ENCODE measurements at places on chromosomes 3 and 15. TPM values are rescaled to one million over a fixed set of nuclear protein-coding genes. Genes with fewer than 3 reads are reported as not detected.

Gene GUCA1C
- total RNA-seq = not detected

Gene ARRDC4
- 2.5 TPM for total RNA-seq

Gene MLF1
- total RNA-seq = 1.9 TPM

DNA sequence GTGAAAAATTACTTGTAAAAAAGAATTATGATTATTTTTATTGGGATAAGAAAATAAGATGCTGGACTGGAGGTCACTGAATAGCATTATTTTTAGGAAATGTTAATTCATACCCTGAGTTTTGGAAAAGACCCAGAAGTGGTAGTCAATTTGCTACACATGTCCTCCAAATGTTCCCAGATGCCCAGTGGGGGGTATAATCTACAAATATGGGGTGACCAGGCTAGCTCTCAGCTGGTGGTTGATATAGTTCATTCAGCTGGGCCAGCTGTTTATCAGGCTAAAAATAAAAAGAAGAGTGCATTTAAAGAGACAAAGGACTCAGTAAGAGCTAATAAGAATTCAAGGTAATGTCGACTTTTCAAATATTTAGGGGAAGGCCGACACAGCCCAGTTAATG lies 402.0 kb upstream of the GOLIM4 start:
- no peaks in the 10 kb centered on the region for H3K27me3 ChIP-seq
- H3K4me3 ChIP-seq = no peak overlapping the region
- no peak for DNase-seq
- no peak overlapping the region for H3K27ac ChIP-seq
- no peaks in the 10 kb centered on the region for H3K36me3 ChIP-seq
- no peaks in the 10 kb centered on the region for H3K4me1 ChIP-seq

Gene SAXO2
- 1.5 TPM for total RNA-seq

- no peak overlapping the region for H3K27ac ChIP-seq
- DNase-seq = no peak
- H3K36me3 ChIP-seq = no peaks in the 10 kb centered on the region
- H3K27me3 ChIP-seq = no peaks in the 10 kb centered on the region
- H3K4me3 ChIP-seq = no peak overlapping the region
These were observed 96.4 kb upstream of the SLCO2A1 start for GRCh38 chr3:134126153-134126552.

- DNase-seq = no peak
- H3K27me3 ChIP-seq = no peaks in the 10 kb centered on the region
- no peak overlapping the region for H3K4me3 ChIP-seq
- H3K4me1 ChIP-seq = peaks cover 25% of the 10 kb centered on the region
- H3K27ac ChIP-seq = no peak overlapping the region
- no peaks in the 10 kb centered on the region for H3K36me3 ChIP-seq
These were observed 106.6 kb upstream of the SLC6A6 start for GRCh38 chr3:14295801-14296200.

DNA sequence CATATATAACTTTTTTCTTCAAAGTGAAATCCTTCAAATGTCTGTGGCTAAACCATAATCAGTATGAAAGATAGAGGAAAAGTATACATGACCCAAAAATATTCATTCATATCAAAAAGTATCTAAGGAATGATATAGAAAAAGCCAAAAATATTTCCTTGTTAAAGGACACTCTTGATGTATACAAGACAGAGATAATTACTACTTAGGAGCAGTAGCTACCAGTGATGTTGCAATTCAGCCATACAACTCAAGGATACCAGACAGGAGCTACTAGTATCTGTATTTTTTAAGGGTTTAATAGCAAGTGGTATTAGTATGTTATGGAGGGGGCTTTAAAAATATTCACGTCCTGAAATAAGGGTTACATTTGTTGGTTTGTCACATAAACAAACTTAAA lies 37.0 kb downstream of the FBXL22 start:
- no peak overlapping the region for H3K27ac ChIP-seq
- H3K27me3 ChIP-seq = no peaks in the 10 kb centered on the region
- no peak overlapping the region for H3K4me3 ChIP-seq
- no peaks in the 10 kb centered on the region for H3K4me1 ChIP-seq

DNA sequence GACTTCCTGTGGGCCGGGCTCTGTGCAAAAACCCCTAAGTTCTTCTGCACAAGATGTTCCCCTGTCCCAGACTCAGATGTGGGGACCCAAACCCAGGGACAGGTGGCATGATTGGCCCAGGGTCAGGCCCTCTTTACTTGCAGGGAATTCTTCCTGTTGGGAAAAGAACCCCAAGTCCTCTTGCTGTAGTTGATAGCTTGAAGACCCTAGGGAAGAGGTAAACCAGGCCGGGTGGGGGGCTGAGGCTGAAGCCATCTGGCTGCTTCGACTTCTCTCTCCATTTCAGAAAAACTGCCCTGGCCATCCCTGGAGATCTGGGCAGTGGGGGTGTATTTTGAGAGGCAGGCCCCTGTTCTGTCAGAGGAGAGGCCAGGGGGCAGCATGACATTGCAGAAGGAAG lies 23.5 kb downstream of the SSUH2 start:
- H3K4me3 ChIP-seq = no peak overlapping the region
- no peak overlapping the region for H3K27ac ChIP-seq
- H3K4me1 ChIP-seq = 0 out of 2 replicates have a peak, but pooled peaks cover 4% of the 10 kb centered on the region

GRCh38 chr3:159555205-159555604 lies 433.4 kb upstream of the IL12A start:
- no peaks in the 10 kb centered on the region for H3K36me3 ChIP-seq
- H3K27me3 ChIP-seq = no peaks in the 10 kb centered on the region
- no peak overlapping the region for H3K27ac ChIP-seq
- no peaks in the 10 kb centered on the region for H3K4me1 ChIP-seq

GRCh38 chr3:171636666-171637065 lies 173.6 kb downstream of the PLD1 start:
- H3K4me3 ChIP-seq = no peak overlapping the region
- peaks cover 40% of the 10 kb centered on the region for H3K36me3 ChIP-seq
- H3K27ac ChIP-seq = no peak overlapping the region
- no peak for DNase-seq
- H3K27me3 ChIP-seq = no peaks in the 10 kb centered on the region

Gene NDUFAF3
- total RNA-seq = 51.9 TPM

Gene PPP1R14D
- 0.53 TPM for total RNA-seq

DNA sequence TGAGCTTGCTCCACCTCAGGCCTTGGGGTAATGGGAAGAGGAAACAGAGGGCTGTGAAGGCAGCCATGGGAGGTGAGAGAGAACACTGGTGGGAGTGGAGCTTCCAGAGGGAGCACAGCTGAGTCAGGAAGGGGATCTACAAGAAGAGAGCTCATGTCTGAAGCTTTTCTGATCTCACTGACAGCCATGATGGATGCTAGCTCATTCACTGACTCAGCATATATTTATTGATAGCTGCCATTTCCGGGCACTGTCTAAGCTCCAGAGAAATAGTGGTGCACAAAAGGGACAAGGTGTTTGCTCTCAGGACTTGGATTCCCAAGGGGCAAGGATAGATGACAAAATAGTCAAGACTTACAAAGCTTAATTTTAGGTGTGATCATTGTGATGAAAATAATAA lies 218.8 kb downstream of the CLSTN2 start:
- no peak for DNase-seq
- no peak overlapping the region for H3K4me3 ChIP-seq
- no peaks in the 10 kb centered on the region for H3K4me1 ChIP-seq
- no peak overlapping the region for H3K27ac ChIP-seq

DNA sequence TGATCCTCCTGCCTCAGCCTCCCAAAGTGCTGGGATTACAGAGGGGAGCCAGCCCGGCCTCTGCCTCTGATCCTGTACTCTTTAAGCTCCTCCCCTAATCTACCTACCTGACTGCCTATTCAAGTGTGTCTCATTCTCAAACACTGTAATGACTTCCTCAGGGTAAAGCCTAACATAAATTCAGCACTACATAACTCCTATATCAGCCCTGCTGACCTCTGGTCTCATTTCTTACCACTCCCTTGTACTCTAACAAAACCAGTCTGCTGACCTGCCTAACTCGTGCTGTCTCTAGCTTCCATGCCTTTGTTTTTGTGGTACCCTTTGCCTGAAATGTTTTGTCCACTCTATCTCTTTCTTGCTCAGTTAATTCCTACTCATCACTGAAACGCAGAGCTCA lies 172.1 kb upstream of the IL12A start:
- H3K36me3 ChIP-seq = no peaks in the 10 kb centered on the region
- H3K27me3 ChIP-seq = no peaks in the 10 kb centered on the region
- no peak for DNase-seq

DNA sequence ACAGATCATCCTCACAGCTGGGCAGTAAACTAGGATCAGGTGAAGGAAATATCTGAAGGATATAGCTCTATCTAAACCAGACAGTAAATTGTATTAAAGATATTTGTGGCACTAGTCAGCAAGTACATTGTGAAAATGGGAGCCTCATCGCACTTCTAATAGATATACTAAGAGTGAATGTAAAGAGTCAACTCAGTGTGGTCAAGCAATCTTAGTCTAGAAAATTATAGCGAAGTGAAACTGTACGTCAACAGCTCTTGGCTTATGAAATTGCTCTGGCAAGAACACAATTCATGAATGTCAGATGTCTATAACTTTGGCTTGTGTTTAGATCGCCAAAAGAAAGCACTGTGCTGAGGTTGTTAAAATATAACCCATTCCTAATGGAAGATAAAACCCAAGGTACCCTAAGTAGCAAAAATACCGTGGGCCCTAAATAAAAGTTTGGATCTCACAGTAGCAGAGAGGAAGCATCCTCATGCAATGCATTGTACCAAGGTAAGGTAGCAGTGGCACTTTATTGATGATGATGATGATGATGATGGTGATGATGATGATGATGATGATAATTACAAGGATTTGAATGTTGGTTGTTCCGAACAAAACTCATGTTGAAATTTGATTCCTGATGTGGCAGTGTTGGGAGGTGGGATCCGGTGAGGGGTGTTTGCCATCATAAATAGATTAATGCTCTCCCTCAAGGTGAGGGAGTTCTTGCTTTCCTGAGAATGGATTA lies 228.5 kb downstream of the UNC13C start:
- no peaks in the 10 kb centered on the region for H3K4me1 ChIP-seq
- H3K4me3 ChIP-seq = no peak overlapping the region
- no peaks in the 10 kb centered on the region for H3K27me3 ChIP-seq
- H3K36me3 ChIP-seq = no peaks in the 10 kb centered on the region

GRCh38 chr15:88989578-88989977 lies 76.4 kb upstream of the MFGE8 start:
- no peaks in the 10 kb centered on the region for H3K36me3 ChIP-seq
- DNase-seq = no peak
- no peaks in the 10 kb centered on the region for H3K27me3 ChIP-seq
- no peak overlapping the region for H3K27ac ChIP-seq
- H3K4me3 ChIP-seq = no peak overlapping the region
- H3K4me1 ChIP-seq = peaks cover 14% of the 10 kb centered on the region

GRCh38 chr15:39497016-39497758 lies 83.7 kb upstream of the THBS1 start:
- H3K27ac ChIP-seq = no peak overlapping the region
- no peaks in the 10 kb centered on the region for H3K27me3 ChIP-seq
- H3K36me3 ChIP-seq = no peaks in the 10 kb centered on the region
- no peak overlapping the region for H3K4me3 ChIP-seq

- H3K4me1 ChIP-seq = no peaks in the 10 kb centered on the region
- no peak overlapping the region for H3K4me3 ChIP-seq
- H3K27me3 ChIP-seq = no peaks in the 10 kb centered on the region
- no peak for DNase-seq
These were observed 300.7 kb upstream of the GRM7 start for GRCh38 chr3:6560259-6560658.

Gene TGFBR2
- total RNA-seq = 68.1 TPM

- no peak for DNase-seq
- H3K27ac ChIP-seq = no peak overlapping the region
- no peaks in the 10 kb centered on the region for H3K27me3 ChIP-seq
- H3K4me1 ChIP-seq = no peaks in the 10 kb centered on the region
These were observed 579.0 kb downstream of the MFSD1 start for GRCh38 chr3:159380891-159381290.

- H3K27ac ChIP-seq = no peak overlapping the region
- DNase-seq = no peak
- H3K4me1 ChIP-seq = no peaks in the 10 kb centered on the region
- no peak overlapping the region for H3K4me3 ChIP-seq
- H3K27me3 ChIP-seq = no peaks in the 10 kb centered on the region
These were observed 453.0 kb downstream of the DIPK2A start for GRCh38 chr3:144424606-144425005.

DNA sequence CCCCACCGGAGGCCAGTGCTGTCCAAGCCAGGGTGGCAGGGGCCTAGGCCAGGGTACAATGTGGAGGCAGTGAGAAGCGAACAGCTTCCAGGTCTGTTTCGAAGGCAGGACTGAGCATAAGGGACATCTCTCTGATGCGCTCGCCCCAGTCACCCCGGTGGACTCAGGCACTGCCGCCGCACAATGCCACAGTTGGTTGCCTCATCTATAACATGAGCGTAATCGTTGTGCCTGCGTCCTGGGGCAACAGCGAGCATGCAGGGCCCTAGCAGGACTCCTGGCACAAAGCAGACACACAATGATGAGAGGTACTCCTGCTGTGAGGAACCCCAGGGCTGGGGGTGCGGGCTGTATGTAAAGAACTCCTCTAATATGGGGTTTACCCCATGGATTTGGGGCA lies 14.1 kb downstream of the HRH1 start:
- no peak for DNase-seq
- no peak overlapping the region for H3K27ac ChIP-seq
- H3K4me1 ChIP-seq = no peaks in the 10 kb centered on the region
- no peak overlapping the region for H3K4me3 ChIP-seq
- H3K27me3 ChIP-seq = peaks cover 49% of the 10 kb centered on the region

DNA sequence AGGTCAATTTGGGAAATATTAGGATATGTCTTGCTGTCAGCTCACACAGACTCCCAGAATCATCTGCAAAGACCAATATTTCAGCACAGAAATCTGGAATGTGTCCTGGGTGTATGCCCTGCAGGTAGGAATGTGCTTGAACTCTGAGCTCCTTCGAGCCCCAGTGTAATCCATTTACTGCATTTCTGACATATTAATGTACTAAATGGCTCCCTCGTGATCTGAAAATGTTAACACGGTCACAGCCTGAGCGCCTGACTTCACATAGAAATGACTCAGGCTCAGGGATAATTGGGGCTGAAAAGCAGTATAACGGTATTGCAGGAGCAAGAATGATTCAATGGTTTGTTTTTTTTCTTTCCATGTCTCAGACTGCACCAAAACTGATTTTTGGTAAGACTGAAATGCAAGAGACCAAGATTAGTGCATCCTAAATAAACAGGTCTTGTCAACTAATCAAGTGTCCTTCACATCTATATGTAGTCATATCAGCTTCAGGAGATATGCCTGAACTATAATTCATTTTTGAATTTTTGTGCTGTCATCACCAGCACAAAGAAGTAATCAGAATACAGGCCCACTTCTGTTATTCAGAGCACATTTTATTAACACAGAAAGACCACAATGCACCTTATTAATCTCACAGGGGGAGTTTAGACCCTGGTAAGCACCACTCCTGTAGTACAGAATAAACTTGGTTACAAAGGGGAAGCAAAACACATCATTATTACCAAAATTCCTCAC lies 49.8 kb downstream of the DCLK3 start:
- H3K36me3 ChIP-seq = no peaks in the 10 kb centered on the region
- no peak for DNase-seq
- no peaks in the 10 kb centered on the region for H3K27me3 ChIP-seq
- no peak overlapping the region for H3K27ac ChIP-seq

Gene GOLGA8G
- not detected for total RNA-seq

GRCh38 chr3:187961366-187961765 lies 192.6 kb upstream of the LPP start:
- DNase-seq = no peak
- no peak overlapping the region for H3K4me3 ChIP-seq
- no peaks in the 10 kb centered on the region for H3K27me3 ChIP-seq
- no peaks in the 10 kb centered on the region for H3K36me3 ChIP-seq

- H3K36me3 ChIP-seq = no peaks in the 10 kb centered on the region
These were observed 315.0 kb upstream of the STAC start for GRCh38 chr3:36065321-36065720.

Gene SLC24A5
- total RNA-seq = not detected

All from HepG2 (cell line).